Right renal pelvis (tissue), 4 donors: ENCODE measurements at places on chromosomes 12 and 14. TPM values are rescaled to one million over a fixed set of nuclear protein-coding genes. Genes with fewer than 3 reads are reported as not detected.

GYS2 gene
- 0.28 TPM for polyA plus RNA-seq

IQSEC3 gene
- 7.3 TPM for polyA plus RNA-seq

FSCB gene
- polyA plus RNA-seq = not detected

ASCL1 gene
- not detected for polyA plus RNA-seq

RFX4 gene
- not detected for polyA plus RNA-seq

REP15 gene
- 4.3 TPM for polyA plus RNA-seq

AKAP6 gene
- 3.2 TPM for polyA plus RNA-seq

ESPL1 gene
- 9.0 TPM for polyA plus RNA-seq

LRP1-AS gene
- not detected for polyA plus RNA-seq

LRRC10 gene
- not detected for polyA plus RNA-seq

PAX9 gene
- 0.44 TPM for polyA plus RNA-seq

SIRT4 gene
- 4.0 TPM for polyA plus RNA-seq

RAPGEF3 gene
- 59.8 TPM for polyA plus RNA-seq

NANOG gene
- not detected for polyA plus RNA-seq

PRB2 gene
- polyA plus RNA-seq = not detected

AQP5 gene
- polyA plus RNA-seq = 1.7 TPM

SLC7A8 gene
- polyA plus RNA-seq = 100 TPM

TAS2R31 gene
- 1.1 TPM for polyA plus RNA-seq

FGF6 gene
- polyA plus RNA-seq = not detected

- DNase-seq = no peak
Measured at GRCh38 chr14:60184905-60185555, 19.8 kb upstream of the DHRS7 start.

DNA sequence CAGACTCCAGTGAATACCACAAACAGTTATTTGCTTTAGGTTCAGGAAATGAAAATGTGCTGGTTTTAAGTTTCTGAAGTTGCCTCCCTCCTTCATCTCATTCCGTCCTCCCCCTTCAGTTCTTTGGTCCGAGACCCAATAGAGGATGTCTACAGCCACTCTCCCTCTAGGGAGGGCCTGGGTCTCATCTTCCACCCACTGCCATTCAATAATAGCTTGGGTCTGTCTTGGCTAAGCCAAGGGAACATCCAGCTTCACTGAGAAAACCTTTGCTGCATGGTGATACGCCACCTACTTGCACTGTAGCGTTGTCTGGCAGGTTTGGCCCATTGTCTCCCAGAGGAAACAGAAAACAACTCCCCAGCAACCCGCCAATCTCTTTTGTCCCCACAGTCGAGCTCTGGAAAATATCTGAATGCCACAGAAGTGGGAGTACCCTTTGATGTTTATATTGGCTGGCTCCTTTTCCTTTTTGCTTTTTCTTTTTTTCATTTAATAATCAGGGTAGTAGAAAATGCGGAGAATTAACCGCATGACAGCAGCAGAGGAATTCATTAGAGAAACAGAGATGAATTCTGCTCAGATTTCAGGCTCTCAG is 380.1 kb downstream of the RAD51B start:
- DNase-seq = no peak

DNA sequence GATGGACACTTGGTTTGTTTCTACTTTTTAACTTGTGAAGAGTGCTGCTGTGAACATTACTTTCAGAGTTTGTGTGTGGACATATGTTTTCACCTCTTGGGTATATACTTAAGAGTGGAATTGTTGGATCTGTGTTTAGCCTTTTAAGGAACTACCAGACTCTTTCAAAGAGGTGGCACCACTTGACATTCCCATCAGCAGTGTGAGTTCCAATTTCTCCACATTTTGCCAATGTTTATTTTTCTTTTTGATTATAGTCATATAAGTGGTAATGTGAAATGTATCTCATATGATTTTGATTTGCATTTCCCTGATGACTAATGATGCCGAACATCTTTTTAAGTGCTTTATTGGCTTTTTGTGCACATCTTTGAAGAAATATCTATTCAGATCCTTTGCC is 44.8 kb downstream of the ARHGAP5 start:
- DNase-seq = no peak

- no peak for DNase-seq
Measured at GRCh38 chr14:70683983-70684382, 42.3 kb downstream of the TTC9 start.

DNA sequence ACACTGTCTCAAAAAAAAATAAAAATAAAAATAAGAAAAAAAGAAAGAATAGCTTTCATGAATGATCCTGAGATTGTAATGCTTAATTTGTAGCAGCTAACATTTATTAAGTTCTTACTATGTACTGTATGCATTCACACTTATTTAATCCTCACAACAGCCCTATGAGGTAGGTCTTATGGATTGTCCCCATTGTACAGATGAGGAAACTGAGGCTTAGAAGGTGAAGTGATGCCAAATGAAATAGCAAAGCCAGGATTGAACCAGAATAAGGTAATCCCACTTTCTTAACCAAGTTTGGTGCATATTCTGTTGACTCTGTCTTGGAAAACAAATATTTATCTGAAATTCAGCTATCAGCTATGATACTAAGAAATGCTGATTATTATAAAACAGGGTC is 2.1 kb downstream of the USP30 start:
- DNase-seq = no peak

DNA sequence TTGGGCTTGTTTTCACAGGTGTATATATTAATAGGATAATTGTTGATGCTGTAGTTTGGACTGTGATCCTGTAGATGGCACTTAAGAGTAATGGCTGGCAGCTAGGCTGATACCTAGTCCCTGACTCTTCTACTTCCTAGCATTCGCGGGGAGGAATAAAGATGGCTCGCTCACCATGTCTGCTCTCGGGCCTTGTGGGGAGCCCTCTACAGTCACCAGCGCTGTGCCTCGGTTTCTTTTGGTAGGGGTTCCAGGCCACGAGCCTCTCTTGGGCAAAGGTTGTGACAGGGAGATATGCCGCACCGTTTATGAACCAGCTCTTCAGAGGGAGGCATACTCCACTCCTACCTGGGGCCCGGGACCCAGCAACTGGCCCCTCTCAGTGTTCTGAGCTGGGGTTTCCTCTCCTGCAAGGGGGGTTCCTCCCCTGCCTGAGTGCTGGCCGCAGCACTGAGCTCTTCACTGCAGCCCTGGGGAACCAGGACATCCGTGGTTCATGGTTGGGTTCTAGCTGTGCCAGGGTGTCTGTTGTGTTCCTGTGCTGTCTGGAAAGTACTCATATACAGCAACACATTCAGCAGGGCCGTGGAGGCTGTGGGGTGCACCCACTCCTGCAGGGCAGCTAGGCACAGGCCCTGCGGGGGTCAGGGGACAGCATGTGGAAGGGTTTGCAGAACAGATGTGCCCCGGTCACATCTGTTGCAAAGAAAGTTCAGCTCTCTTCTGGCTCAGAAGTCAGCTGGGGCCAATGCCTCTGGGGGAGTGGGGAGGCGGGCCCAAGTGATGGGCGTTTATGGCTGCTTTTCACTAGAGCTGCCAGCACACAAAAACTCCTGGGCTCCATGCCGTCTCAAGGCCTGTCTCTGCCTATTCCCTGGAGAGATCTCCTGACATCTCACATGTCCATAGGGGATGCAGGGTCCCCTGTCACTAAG is 147.9 kb downstream of the PPFIA2 start:
- no peak for DNase-seq

DNA sequence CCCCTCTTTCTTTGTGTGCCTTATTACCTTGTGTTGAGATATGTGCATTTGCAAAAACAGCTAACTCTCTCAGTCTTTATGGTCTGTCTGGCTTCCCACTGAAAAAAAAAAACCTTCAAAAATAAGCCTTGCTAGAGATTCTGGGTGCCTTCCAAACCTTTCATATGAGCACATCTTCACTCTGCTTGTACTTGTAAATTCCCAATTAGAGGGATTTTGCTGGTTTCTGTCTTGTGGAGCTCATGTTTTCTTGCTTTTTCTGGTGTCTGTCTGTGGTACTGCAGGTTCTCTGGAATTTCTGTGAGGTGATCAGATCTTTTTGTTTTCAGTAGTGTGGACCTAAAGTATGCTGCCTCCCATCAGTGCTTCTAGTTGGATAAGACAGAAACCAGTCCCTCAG is 100.1 kb downstream of the PIK3C2G start:
- no peak for DNase-seq

DNA sequence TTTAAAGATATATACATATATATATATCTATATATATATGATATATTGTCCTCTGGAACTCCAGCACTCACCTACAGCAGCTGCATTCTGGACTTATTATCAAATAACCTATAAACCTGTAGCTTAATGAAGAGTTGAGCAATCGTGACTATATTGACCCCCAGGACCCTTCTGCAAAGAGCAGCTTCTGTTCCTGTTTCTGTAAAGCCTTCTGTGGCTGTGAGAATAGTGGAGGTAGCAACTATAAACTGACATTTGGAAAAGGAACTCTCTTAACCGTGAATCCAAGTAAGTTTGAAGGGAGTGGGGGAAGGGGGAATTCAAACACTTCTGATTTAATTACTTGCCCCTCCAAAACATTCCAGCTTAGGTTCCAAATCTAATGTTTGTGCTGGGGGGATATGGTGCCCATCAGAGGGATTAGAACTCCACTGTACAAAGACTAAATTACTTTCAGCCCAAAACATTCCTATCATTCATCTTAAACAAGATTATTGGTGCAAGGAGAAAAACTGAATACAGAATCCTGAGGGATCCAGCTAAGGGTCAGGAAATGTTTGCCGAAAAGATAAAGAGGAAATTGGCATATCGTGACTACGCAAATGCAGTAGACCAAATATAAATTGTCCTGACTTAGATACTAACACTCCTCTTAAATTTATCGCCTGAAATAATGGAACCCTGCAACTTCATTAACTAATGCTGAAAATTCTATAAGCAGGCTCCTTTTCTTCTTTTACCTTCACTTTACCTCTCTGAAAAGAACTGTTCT is 106.1 kb downstream of the DAD1 start:
- no peak for DNase-seq

GRCh38 chr12:110599334-110599733 is 14.6 kb upstream of the TCTN1 start:
- no peak for DNase-seq

DNA sequence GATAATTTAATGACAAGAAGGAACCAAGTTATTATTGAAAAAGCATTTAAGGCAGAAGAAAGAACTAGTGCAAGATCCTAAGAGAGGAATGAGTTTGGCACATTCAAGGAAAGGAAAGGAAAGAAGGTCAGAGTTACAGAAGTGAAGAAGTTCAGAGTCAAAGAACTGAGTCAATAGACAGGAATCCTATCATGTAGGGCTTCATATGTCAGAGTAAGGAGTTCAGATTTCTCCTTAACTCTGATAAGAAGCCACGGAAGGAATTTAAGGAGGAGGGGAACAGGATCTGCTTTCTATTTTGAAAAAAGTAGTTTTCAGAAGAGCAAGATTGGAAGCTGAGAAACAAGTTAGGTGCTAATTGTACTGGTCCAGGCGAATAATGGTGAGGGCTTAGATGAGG is 223.1 kb upstream of the FOXN3 start:
- no peak for DNase-seq

DNA sequence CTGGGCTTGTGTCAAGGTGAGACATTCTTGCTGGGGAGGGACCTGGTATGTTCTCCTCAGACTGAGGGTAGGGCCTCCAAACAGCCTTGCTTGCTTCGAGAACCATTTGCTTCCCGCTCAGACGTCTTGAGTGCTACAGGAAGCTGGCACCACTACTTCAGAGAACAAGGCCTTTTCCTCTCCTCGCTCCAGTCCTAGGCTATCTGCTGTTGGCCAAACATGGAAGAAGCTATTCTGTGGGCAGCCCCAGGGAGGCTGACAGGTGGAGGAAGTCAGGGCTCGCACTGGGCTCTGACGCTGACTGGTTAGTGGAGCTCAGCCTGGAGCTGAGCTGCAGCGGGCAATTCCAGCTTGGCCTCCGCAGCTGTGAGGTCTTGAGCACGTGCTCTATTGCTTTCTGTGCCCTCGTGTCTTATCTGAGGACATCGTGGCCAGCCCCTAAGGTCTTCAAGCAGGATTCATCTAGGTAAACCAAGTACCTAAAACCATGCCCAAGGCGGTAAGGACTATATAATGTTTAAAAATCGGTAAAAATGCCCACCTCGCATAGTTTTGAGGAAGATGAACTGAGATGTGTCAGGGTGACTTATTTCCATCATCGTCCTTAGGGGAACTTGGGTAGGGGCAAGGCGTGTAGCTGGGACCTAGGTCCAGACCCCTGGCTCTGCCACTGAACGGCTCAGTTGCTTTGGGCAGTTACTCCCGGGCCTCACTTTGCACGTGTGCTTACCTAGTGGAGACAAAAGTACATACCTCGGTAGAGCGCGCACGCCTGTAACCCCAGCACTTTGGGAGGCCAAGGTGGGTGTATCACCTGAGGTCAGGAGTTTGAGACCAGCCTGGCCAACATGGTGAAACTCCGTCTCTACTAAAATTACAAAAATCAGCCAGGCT is 4.3 kb downstream of the GAPDH start:
- DNase-seq = no peak

- DNase-seq = no peak
Measured at GRCh38 chr12:105995961-105996431, 142.8 kb downstream of the NUAK1 start.

- DNase-seq = no peak
Measured at GRCh38 chr12:25054076-25054782, 105.3 kb upstream of the BCAT1 start.

- DNase-seq = no peak
Measured at GRCh38 chr12:2454601-2455177, 340.1 kb upstream of the FKBP4 start.

DNA sequence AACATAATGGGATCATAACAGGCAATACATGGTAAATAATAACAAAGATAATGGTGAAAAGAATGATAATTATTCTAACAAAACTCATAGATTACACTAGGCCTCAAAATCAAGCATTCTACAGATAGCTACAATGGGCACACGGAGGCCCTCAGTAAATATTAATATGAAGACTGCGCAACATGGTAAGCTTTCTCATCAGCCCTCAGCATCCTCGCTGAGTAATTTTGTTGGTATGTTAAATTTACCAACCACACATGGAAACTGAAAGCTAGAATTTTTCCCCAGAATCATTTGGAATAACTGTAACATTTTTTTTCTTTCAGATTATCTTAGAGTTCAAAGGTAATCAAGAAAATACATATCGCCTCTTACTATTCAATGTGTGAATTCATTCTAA is 74.2 kb upstream of the PYGL start:
- no peak for DNase-seq

DNA sequence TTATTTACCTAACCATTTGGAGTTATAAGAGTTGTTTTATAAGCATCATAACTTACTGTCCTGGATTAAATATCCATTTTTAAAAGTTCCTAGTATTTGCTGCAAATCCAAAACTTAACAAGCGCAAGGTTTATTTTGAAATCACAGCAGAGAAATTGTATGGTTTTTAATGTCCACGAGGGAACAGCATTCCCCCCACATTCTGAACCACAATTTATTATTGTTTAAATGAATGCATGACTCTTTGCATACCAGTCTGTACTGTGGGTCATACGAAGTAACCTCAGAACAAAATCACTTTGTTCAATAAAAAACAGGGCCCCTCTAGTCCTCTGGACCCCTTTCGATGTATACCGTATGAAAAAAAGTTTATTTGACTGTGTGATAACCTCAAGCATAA is 75.9 kb downstream of the DACT1 start:
- no peak for DNase-seq

- no peak for DNase-seq
Measured at GRCh38 chr14:98822917-98823316, 449.1 kb downstream of the BCL11B start.

GRCh38 chr12:58368001-58368400 is 426.6 kb downstream of the ATP23 start:
- DNase-seq = no peak
